ENCODE measurements at places on chromosomes 13 and 19.

- DNase-seq, result no peak
These were observed 12.8 kb downstream of the COL4A1 start for GRCh38 chr13:110294146-110294545.

GRCh38 chr19:23402388-23402787 is 7.1 kb upstream of the ZNF91 start:
- no peak for DNase-seq

- DNase-seq, result no peak
These were observed 63.9 kb downstream of the LHFPL6 start for GRCh38 chr13:39538816-39539790.

- no peak for DNase-seq
These were observed 313.7 kb downstream of the HS6ST3 start for GRCh38 chr13:96403651-96404050.

DNA sequence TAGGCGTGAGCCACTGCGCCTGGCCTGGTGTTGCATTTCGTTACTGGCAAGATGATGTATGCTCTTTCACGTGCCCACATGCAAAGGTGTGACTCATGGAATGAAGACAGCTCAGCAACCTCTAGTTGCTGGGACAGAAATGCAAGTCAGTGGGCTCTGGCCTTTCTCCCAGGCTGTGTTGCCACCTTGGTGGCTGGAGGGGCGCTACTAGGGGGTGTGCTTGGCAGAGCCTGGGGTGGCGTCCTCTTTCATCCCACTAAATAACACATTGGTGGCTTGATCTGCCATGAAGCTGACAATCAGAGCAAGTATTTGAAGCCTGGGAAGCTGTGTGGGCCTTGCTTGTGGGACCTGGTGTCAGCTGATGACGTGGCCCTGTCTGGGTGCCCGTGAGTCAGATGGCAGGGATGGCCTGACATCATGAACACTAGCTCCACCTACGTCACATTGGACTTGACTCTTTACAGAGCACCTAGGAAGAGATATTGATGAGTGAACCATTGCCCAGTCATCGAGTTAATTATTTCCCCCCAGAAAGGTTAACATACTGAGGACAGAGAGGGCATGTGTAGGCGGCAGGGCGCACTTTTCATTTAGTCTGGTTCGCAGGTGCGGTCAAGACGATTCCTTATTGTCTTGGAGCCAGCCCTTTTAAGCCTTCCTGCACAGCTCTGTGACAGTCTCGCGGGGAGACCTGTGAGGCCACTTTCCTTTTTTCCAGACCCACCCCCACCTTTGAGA is 154.2 kb downstream of the TM9SF2 start:
- peak; percentile 50 for DNase-seq

DNA sequence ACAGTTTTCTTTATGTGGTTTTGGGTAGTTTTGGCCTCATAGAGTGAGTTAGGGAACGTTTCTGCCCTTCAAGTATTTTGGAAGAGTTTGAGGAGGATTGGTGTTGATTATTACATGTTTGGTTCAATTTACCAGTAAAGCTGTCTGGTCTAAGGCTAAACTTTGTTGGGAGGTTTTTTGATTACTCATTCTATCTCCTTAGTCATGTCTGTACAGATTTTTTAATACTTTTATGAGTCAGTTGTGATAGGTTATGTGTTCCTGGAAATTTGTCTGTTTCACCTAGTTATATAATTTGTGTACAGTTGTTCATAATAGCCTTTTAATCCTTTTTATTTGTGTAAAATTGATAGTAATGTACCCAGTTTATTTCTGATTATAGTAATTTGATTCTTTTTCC is 20.4 kb downstream of the RNF17 start:
- DNase-seq, result no peak

- no peak for DNase-seq
These were observed 769.6 kb downstream of the UQCRFS1 start for GRCh38 chr19:28443361-28443760.

GRCh38 chr13:95499811-95500712 is 52.5 kb upstream of the CLDN10 start:
- DNase-seq, result no peak

DNA sequence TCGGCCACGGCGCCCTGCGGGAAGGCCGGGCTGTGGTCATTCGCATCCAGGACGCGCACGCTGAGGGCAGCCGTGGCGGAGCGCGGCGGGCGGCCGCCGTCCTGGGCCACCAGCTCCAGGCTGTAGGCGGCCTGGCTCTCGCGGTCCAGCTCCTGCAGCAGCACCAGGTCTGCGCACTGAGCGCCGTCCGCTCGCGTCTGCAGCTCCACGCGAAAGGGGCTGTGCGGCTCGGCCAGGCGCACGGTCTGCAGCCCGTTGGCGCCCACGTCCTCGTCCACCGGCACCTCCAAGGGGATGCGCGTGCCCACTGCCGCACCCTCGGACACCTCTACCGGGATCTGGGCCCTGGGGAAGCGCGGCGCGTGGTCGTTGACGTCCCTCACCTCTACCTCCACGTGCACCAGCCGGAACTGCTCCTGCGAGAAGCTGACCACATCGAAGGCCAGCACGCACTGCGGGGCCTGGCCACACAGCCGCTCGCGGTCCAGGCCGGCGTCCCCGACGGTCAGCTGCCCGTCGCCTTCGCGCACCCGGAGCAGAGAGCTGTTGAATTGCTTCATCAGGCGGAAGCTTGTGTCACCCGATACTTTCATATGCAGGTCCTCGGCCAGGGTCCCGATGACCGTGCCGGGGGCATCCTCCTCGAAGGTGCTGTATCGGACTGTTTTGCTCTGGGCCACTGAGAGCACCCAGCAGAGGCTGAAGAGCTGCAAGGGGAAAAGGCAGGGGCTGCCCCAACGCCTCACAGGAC is 583 bp downstream of the PCDH8 start:
- no peak for DNase-seq

- no peak for DNase-seq
These were observed 89.2 kb downstream of the DHRS12 start for GRCh38 chr13:51714663-51715168.

- DNase-seq, result no peak
These were observed 285.0 kb upstream of the PCDH20 start for GRCh38 chr13:61700620-61701019.

DNA sequence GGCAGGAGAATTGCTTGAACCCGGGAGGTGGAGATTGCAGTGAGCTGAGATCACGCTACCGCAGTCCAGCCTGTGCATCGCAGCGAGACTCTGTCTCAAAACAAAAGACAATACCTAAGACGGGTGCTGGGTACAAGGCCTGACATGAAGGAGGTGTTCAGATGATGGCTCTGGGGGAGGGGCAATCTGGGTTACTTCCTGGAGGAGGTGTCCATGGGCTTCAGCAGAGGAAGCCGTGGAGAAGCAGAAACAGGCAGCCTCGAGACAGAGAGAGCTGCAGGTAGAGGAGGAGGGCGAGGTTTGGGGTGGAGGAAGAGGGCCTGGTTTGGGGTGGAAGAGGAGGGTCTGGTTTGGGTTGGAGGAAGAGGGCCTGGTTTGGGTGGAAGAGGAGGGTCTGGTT is 3.6 kb downstream of the MISP start:
- DNase-seq, result no peak

All from urothelium cell line (cell line).